Stimulated activated CD8-positive, alpha-beta memory T cell treated with anti-CD3 and anti-CD28 coated beads, Interleukin-4, amount 100 ng/mL, for 4 hours (primary cell): ENCODE measurements at places on chromosomes 4 and X.

DNA sequence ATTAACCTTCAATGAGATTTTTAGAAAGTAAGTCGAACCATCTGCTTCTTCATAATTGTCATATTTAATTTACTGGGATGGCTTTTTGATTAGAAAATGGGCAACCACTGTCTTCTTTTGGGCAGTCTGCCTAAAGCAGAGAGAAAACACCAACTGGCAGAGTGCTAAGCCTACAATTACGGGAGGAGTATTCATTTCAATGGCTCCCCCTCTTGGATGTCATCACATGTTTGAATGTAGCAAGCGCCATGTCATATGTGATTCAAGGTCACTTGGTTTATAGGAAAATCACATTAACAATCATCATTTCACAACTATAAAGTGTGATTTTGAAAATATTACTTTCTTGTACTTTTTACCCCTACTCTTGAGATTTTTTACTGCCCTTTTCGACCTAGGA is 261.9 kb downstream of the FRMPD4 start:
- no peak for DNase-seq

DNA sequence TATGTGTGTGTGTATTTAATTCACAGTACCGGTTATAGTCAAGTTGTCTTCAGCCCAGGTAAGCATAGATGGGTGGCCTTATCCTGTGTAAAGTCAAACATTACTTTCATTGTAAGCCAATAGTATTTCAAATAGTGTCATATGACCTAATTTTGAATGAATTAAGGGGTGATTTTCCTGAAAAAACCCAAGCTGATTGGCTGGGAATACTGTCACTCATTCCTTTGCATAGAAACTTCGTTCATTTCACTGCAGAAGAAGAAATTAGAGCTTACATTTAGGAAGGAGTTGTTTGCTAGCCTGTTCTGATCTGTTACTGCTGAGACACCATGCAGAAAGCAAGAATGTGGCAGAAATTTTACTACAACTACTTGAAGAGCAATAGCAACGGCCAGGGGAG is 45.4 kb downstream of the SMARCAD1 start:
- DNase-seq: no peak

GRCh38 chr4:4888695-4889094 is 29.2 kb downstream of the MSX1 start:
- no peak for DNase-seq

DNA sequence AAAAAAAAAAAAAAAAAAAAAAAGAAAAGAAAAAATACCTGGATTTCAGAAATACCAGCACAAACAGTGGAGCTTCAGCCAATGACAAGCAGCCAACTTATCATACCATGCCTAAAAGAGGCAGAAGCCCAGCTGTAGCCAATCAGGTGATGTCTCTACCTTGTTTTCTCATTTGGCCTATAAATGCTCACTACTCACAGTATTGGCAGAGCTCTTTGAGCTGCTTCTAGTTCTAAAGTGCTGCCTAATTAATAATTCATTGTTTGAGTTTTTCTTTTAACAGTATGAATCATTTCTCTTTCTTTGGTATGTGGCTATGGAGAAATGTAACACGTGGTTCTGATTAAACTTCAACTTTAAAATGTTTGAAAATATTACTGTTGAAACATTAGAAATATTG is 188.8 kb upstream of the TECRL start:
- no peak for DNase-seq

- no peak for DNase-seq
Observed at GRCh38 chrX:47247206-47247998, 14.6 kb downstream of the USP11 start.

DNA sequence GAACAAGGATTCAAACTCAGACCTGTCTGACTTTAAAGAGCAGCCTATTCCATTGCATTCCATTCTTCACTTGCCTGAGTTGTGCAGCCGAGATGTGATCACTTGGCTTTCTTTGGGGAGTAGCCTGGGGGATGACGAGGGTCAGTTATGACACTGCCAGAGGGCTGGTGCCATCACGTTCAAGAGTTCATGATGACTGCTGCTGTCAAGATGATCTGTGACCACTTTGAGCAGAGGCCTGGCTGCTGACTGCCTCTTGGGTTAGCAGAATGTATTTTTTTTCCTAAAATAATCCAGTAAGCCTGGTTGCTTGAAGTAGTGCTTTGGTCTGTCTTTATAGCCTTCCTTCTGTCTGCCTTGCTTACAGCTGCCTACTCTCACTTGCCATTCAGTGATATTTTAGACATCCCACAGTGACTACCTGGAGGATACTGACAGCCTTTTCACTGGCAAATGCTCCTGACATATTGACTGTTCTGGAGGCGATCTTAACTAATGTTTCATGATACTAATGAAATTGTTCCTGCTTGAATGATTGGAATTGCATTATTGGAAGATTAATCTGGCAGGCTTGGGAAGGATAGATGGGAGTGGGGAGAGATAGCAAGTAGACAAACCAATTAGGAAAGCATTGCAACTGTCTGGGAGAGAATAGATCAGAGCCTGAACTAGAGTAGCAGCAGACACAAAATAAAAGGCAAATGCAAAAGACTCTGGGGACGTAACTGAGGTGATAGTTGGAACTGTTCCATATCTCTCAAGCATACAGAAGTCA is 221.6 kb upstream of the LCORL start:
- no peak for DNase-seq

- DNase-seq: no peak
Observed at GRCh38 chrX:75781611-75782010, 3.4 kb downstream of the MAGEE2 start.

DNA sequence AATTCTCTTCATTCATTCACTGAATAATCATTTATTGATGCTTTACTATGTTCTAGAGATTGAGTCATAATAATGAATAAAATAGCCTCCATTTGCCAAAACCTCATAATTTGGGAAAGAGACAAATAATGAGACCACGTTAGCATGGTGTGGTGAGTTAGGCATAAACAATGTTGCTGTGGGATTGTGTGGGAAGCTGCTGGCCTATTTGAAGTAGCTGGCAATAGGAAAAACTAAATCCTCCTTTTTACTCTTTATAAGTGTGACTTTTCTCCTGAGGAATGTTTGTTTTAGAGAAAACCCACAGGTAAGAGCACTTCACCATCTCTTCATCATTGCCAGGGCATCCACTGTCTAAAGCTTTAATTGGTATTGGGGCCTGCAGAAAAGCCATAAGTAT is 95.3 kb downstream of the AREG start:
- DNase-seq: no peak

- DNase-seq: no peak
Observed at GRCh38 chr4:113316879-113317278, 267.4 kb downstream of the ANK2 start.

GRCh38 chrX:132738951-132739350 is 219.5 kb downstream of the HS6ST2 start:
- DNase-seq: no peak

DNA sequence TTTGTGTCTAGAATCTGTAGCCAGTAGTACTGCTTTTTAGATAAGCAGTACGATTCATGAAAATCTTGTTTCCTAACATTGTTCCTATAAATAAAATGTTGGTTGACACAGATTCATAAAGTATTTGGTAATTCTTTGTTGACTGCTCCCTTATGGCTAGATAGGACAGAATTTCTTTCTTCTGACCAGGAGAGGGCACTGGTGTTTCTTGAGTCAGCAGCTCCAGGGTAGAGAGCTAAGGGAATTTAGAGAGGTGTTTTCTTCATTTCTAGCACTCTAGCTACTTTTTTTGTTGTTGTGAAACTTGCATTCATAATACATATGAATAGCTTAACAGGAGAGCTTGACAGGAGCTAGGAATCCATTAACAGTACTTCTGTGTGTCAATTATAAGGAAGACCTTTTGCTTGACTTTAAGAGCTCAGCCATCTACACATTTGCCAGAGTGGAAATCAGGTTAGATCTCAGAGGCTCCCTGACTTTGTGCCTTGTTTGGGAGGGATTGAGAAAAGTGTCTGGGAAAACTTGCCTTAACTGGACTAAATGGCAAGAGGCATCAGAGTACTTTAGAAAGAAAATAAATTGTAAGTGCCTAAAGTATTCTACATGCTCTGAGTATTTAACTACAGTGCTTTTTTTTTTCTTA is 756.1 kb downstream of the SH3BGRL start:
- DNase-seq: no peak

DNA sequence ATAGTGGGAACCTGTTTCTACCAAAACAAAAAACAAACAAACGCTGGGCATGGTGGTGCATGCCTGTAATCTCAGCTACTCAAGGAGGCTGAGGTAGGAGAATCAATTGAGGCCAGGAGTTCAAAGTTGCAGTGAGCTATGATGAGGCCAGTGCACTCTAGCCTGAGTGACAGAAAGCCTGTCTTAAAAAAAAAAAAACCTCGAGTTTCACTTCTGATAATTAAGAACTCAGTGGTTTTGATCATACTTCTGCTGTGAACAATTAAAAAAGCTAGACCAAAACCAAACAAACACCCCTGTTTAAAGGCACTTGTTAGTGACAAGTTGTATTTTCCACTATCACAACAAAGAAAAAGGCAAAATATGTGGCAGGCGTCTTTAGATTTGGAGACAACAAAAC is 15.0 kb upstream of the UBE2D3 start:
- no peak for DNase-seq

DNA sequence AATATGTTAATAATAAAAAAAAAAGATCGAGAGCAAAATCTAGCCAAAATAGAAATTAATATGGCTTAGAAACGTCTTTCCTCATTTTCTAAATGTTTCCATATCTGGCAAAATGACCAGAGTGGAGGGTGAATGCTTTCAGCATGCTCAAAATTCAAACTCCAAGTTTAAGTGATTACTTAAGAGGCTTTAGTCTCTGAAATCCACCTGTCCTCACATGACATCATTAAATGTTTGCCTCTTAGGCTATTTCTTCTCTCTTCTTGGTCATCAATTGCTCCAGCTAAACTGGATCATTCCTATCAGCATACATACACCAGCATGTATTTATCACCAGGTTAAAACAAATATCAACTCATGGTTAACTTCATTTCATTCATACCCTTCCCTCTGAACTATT is 54.5 kb upstream of the ATXN3L start:
- no peak for DNase-seq

DNA sequence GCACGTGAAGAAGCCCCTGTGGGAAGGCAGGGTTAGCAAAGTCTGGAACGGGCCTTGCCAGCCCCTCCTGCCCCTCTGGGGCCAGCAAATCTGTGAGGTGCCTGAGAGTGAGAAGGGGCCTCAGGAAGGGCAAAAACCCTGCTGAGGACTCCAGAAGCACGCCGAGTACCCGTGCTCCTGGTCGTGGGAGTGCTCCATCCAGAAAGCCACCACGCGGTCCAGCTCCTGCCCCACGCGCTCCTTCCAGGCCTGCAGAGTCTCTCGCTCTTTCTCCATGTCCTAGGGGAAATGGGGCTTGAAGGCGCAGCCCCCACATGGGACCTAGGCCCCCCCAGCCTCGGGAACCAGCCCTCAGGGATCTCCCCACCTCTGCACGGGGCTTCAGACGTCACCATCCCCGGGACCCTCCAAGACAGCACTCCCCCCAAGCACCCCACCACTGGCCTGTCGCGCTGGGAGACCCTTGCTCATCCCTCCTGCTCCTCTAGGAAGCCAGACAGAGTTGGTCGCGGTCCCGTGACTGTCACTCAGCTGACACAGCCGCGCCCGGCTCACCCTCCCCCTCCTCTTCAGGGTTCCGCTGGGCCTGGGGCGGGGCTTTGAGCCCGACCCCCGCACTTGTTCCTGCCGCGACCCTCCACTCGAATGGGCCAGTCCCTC is at the start of gene RENBP:
Gene RENBP, minus strand, starts transcription at position 504 of the 660 bp plus-strand sequence. Its CDS starts 33 bp downstream, at position 471.
- no peak for DNase-seq

DNA sequence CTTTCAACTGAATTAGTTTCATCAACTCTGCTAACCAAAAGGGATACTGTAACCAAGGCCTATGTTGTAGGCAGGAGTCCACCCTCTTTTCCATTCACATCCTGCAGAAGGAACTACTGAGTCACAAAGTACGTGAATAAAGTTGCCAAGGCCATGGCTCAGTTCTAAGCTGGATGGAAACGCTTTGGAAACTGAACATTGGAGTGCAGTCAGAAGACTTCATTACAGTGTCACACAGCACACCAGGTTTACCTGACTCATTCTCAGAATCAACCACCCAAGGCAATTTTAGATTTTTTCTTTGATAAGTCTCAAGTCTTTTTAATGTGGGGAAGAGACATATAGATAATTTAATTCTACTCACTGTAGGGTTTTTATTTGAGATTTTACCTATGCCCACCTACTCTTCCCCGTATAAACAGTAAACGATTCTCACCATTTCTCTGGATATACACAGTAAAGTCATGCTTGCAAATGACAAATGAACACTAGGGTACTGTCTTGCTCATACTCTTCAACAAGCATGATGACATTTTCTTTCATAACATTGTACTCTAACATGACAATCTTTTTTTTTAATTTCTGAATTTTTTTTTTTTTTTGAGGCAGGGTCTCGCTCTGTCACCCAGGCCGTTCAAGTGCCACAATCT is 58.9 kb upstream of the RBM47 start:
- no peak for DNase-seq

DNA sequence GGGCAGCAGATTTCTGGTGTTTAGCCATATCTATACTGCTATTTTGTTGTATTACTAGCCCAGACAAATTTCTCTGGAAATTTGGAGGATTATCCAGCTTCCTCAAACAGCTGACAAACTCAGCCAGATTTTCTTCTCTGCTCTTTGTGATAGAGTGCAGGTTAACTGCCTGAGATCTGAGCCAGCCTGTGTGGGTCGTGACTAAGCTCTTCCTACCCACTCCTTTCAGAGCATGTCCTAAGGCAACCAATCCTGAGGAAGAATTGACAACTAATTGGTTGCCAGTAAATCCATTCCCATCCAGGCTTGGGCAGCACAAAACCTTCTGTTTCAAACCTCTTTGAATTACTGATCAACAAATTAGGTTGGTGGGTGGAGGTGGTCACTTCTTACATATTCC is 2.5 kb upstream of the GABRA2 start:
- no peak for DNase-seq

- DNase-seq: no peak
Observed at GRCh38 chrX:74338852-74339251, 34.9 kb downstream of the ZCCHC13 start.

DNA sequence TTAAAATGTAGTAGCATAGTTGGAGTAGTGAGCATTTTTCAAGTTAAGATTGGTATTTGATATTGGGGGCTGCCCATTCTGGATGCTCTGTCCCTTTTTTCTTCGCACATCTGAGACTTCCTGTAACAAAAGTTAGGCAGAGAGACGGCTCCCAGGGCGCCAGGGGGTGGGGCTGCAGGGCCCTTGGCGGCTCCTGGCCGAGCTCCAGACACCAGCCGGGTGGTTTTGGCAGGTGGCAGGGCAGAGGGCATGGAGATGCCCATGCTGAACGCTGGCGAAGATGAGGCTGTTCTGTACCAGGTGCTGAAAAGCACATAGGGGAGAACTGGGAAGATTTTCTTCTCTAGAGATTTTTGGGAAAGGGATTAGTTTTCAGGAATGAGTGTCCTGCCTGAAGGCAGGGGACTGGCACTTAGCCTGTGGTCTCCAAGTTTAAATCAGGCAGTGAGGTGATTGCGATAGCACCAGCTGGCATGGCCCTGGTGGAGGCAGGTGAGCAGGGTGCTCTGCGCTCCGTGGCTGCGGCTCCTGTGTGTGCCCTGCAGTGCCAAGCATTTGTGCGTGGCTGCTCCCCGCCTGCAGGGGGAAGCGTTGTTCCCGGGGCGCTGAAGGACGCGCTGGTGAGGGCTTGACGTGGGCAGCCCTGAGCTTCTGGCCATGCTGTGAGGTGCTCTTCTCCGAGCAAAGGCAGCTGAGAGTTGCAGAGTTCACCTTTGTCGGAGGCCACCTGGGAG is 23.6 kb upstream of the HGFAC start:
- DNase-seq: no peak
